ENCODE measurements at places on chromosomes 3 and 15.

- H3K4me3 ChIP-seq: no peak overlapping the region
- DNase-seq: no peak
Measured at GRCh38 chr3:127370906-127371305, 83.1 kb upstream of the PRR20G start.

DNA sequence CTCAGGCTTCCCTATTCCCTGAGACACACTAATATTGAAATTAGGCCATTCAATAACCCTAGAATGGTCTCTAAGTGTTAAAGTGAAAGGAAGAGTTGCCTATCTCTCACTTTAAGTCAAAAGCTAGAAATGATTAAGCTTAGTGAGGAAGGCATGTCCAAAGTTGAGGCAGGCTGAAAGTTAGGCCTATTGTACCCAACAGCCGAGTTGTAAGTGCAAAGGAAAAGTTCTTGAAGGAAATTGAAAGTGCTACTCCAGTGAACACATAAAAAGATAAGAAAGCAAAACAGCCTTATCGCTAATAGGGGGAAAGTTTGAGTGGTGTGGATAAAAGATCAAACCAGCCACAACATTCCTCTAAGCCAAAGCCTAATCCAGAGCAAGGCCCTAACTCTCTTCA lies 117.9 kb upstream of the SPATA12 start:
- H3K27me3 ChIP-seq: no peaks in the 10 kb centered on the region
- no peak for DNase-seq
- no peak overlapping the region for H3K27ac ChIP-seq
- H3K4me1 ChIP-seq: no peaks in the 10 kb centered on the region
- no peak overlapping the region for H3K4me3 ChIP-seq

GRCh38 chr3:31452495-31453106 lies 80.1 kb upstream of the STT3B start:
- H3K4me1 ChIP-seq: no peaks in the 10 kb centered on the region
- no peak overlapping the region for H3K4me3 ChIP-seq
- DNase-seq: no peak
- H3K27ac ChIP-seq: no peak overlapping the region

- no peaks in the 10 kb centered on the region for H3K36me3 ChIP-seq
- no peak for DNase-seq
- no peak overlapping the region for H3K27ac ChIP-seq
- no peak overlapping the region for H3K4me3 ChIP-seq
- no peaks in the 10 kb centered on the region for H3K27me3 ChIP-seq
Measured at GRCh38 chr15:89142423-89142822, 54.2 kb downstream of the ABHD2 start.

DNA sequence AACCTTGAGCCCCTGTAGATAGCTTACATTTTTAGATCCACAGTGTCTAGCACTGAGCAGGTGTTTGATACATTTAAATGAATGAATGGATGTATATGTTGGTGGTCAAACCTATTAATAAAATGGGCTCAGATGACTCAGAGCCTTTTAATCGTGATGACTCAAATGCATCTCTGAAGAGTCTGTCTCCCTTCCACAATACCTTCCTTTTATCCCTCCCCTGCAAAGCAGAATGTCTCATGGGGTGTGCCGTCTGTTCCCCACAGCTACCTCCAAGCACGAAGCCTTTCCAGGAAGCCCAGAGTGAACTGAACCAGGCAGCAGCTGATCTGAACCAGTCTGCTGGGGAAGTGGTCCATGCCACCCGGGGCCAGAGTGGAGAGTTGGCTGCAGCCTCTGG lies 303.5 kb upstream of the TPM1 start:
- H3K36me3 ChIP-seq: peaks cover 2% of the 10 kb centered on the region
- no peak overlapping the region for H3K4me3 ChIP-seq
- H3K27ac ChIP-seq: no peak overlapping the region
- H3K27me3 ChIP-seq: no peaks in the 10 kb centered on the region
- DNase-seq: no peak

DNA sequence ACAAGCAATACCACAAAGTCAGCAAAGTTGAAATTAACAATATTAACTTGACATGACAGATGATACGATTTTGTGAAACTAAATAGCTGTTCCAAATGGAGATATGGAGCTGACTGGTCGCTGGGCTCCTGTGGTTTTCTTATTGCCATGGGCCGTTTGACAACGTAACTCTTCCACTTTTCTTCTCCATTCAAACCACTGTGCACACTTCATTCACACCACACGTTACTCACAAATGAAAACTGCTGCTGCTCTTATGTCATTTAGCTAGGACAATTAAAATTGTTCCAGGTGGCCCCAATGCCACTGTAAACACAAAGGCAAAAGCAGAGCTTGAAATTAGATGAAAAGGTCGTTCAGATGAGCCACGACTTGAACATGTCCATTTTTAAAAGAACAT lies 94.0 kb upstream of the VGLL4 start:
- H3K4me1 ChIP-seq: no peaks in the 10 kb centered on the region
- DNase-seq: no peak
- no peaks in the 10 kb centered on the region for H3K27me3 ChIP-seq
- no peak overlapping the region for H3K4me3 ChIP-seq
- H3K36me3 ChIP-seq: no peaks in the 10 kb centered on the region

DNA sequence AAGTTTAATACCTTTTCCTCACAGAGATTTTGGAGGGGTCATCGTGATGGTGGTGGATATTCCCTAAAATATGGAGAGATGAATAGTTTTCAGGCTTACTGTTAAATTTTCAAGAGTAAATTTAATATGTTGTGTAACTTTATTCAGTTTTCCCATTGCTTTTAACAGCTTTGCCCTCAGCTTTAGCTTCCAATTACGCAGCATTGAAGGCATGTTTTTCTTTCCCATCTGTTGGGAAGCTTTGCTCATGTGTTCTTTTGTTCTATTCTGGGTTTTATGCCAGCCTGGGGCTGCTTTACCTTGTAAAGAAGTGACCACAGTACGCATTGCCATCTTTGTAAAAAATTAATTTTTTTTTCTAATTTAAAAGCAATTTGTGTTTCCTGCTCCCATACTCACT lies 151.5 kb downstream of the B3GALNT1 start:
- no peaks in the 10 kb centered on the region for H3K27me3 ChIP-seq
- H3K4me1 ChIP-seq: no peaks in the 10 kb centered on the region
- H3K27ac ChIP-seq: no peak overlapping the region
- no peak overlapping the region for H3K4me3 ChIP-seq
- H3K36me3 ChIP-seq: no peaks in the 10 kb centered on the region

DNA sequence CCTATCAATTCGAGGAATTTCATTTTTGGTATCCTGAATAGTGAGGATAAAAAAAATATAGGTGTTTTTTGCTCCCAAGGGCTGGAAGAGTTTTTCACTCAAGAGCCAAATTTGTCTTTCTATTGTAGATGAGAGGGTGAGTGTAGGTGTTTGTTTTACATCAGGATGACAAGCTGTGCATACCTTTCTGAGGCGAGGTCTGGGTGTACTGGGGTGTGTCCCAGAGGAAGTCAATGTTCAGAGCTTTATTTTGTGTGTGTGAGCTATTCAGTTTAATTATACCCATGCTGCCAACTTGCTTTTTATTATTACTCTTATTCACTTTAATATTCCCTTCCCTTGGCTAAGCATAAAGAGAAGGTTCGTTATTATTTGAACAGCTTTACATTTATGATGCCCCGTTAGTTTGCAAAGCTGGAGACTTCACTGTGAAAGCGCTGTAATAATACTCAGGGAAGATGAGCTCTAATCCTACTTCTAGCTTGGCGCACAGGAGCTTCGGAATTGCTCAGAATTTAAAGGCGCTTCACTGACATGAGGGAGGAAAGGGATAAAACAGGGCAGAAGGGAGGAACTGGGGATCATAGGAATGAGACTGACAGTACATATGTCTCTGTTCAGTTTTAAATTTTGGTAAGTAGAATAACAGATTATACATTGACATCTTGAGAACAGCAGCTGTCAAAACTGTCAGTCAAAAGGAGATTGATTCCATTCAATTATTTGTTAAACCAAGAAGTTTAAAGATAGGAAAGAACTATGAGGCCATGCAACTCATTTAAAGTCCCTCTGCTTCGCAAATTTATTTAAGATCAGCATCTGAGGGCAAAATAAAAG lies 117.7 kb upstream of the TP63 start:
- H3K36me3 ChIP-seq: no peaks in the 10 kb centered on the region
- DNase-seq: no peak
- no peaks in the 10 kb centered on the region for H3K4me1 ChIP-seq
- H3K4me3 ChIP-seq: no peak overlapping the region
- H3K27me3 ChIP-seq: no peaks in the 10 kb centered on the region

GRCh38 chr15:61480863-61481262 lies 251.8 kb upstream of the RORA start:
- H3K36me3 ChIP-seq: no peaks in the 10 kb centered on the region
- no peak overlapping the region for H3K27ac ChIP-seq
- DNase-seq: no peak
- H3K4me1 ChIP-seq: no peaks in the 10 kb centered on the region
- no peaks in the 10 kb centered on the region for H3K27me3 ChIP-seq

- no peak for DNase-seq
- H3K27me3 ChIP-seq: no peaks in the 10 kb centered on the region
- no peaks in the 10 kb centered on the region for H3K36me3 ChIP-seq
- H3K4me3 ChIP-seq: no peak overlapping the region
Measured at GRCh38 chr15:33430577-33430976, 119.8 kb downstream of the RYR3 start.

- DNase-seq: no peak
- no peak overlapping the region for H3K4me3 ChIP-seq
- no peak overlapping the region for H3K27ac ChIP-seq
- no peaks in the 10 kb centered on the region for H3K27me3 ChIP-seq
- no peaks in the 10 kb centered on the region for H3K36me3 ChIP-seq
- no peaks in the 10 kb centered on the region for H3K4me1 ChIP-seq
Measured at GRCh38 chr15:29818141-29818540, 4.1 kb downstream of the TJP1 start.

- no peak for DNase-seq
- no peak overlapping the region for H3K4me3 ChIP-seq
- H3K4me1 ChIP-seq: 0 out of 2 replicates have a peak, but pooled peaks cover 2% of the 10 kb centered on the region
- H3K27ac ChIP-seq: no peak overlapping the region
- H3K27me3 ChIP-seq: no peaks in the 10 kb centered on the region
Measured at GRCh38 chr3:139318431-139318816, 25.4 kb upstream of the MRPS22 start.

DNA sequence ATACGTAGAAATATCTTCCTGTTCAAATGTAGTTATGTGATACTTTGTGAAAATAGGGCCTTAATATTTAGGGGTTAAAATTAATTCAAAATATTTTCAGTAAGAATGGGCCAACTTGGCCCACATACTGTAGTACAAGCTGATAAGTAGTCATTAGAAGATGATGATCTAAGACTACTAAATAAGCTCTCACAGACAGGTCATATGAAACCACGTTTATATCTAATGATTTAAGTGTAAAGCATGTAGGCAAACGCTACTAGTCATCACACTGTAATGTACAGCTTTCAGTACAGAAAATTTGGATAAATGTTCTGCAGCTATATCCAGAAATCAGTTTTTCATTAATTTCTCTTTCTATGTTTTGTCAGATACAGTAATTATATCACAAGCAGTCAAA lies 228.6 kb downstream of the UBE2E2 start:
- no peak overlapping the region for H3K27ac ChIP-seq
- H3K36me3 ChIP-seq: no peaks in the 10 kb centered on the region
- H3K4me1 ChIP-seq: peaks cover 1% of the 10 kb centered on the region
- no peak for DNase-seq

DNA sequence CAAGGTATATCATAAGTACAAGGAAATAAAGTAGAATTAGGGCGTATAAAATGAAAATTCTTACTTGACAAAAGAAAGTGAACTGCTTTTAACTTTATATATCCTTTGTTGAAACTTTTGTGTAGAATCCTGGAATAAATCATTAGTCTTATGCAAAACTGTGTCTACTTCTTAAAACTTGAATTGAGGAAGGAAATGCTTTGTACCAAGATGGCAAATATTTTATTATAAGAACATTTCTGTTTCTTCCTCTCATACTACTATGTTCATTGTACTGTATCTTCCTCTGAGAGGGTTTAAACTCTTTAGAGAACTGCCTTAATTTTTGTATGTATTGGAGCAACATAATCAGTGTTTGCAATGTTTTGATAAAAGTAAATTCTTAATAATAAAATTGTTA lies 42.0 kb downstream of the RASA2 start:
- no peak for DNase-seq
- no peaks in the 10 kb centered on the region for H3K36me3 ChIP-seq
- H3K27me3 ChIP-seq: no peaks in the 10 kb centered on the region

DNA sequence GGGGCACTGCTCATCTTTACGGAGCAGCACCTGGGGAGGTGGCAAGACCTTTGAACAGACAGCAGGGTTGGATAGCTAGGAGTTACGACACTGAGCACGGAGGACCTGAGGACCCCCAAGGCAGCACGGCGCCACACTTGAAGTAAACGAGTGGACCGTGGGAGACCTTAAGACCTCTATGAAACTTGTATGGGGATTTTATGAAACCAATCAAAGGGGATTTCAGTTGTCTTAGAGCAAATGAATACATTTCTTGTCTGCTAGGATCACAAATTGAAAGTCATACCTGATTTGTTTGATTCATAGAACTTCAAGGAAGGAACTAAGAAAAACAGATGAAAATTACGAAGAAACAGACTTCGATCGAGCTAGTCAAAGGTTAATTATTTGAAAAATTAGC lies 281.2 kb downstream of the MECOM start:
- DNase-seq: no peak
- H3K4me1 ChIP-seq: no peaks in the 10 kb centered on the region
- H3K27me3 ChIP-seq: no peaks in the 10 kb centered on the region
- no peak overlapping the region for H3K27ac ChIP-seq
- no peaks in the 10 kb centered on the region for H3K36me3 ChIP-seq

DNA sequence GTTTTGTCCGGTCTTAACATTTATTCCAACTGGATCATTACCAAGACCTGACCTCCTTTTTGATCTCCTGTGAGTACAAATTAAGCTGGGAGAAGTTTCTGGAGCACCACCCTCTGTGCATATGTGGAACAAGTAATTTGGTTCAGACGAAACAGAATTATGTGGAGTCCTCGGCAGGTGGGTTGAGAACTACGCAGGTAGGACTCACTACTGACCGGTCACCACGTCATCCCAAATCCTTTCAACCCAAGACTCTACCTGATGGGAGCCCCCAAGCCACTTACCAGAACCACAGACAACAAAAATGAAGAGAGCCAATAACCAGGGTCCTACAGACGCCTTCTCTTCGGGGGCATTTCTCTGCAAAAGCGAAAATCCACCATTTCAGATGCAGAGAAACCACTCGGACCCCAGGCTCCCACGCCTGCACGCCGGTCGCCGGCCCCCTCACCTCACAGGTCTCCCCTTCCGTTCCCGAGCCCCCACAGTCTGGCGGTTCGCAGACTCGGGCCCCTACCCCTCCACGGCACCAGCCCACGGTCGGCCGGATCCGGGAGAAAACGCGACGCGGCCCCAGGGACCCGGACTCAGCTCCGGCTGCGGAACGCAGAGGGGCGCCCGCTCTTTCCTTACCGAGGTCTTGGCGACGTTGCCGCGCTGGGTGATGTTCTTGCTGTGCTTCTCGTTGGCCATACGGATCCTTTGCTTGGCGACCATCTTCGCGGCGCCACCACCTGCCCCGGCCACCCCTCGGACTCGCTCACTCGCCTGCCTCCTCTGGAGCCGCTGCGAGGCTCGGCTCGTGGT lies 674 bp downstream of the SERP1 start:
- no peak overlapping the region for H3K27ac ChIP-seq
- no peaks in the 10 kb centered on the region for H3K36me3 ChIP-seq
- peak overlapping the region; percentile 87 for H3K4me3 ChIP-seq
- DNase-seq: no peak
- H3K4me1 ChIP-seq: no peaks in the 10 kb centered on the region

All from iPS DF 6.9 (cell line).